Right hindlimb (tissue), 1 donor: ENCODE measurements at places on chromosomes 6 and 20.

- DNase-seq, result no peak
Measured at GRCh38 chr20:14378326-14378725, 40.9 kb upstream of the FLRT3 start.

GRCh38 chr6:80003826-80004172 lies 650 bp upstream of the TTK start:
- no peak for DNase-seq

DNA sequence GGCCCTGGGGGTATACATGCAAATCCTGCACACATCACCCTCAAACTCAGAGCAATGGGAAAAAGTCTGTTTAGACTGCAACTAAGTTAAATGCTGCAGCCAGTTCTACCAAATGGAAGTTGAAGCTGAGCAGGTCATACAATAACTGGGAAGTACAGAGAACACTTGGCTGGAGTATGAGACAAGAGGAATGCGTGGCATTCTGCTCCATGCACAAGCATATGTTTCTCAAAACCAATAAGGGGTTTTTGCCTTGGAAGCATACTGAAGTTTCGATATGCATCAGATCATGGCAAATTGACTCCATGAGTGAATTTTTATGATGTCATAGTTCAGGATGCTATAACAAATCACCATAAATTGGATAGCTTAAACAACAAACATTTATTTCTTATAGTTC lies 193.8 kb downstream of the COL12A1 start:
- no peak for DNase-seq

DNA sequence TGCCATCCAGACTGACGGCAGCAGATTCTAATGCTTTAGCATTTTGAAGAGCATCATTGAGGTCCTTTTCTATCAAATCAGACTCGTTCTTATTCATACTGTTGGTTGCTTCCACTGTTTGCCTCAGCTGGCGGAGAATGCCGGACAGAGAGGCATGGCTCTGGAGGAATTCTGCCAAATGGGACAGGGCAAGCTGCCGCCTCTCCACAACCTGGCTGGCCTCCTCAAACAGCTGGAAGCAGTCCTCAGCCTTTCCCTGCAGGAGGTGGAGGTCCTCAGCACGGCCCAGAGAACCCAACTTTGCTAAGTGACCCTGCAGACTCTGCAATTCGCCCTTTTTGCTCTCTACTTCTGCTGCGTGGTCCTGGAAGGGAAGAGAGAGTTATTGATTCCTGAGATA lies 220.5 kb downstream of the SYNE1 start:
- no peak for DNase-seq

GRCh38 chr6:8219352-8219943 lies 117.1 kb upstream of the EEF1E1 start:
- no peak for DNase-seq

DNA sequence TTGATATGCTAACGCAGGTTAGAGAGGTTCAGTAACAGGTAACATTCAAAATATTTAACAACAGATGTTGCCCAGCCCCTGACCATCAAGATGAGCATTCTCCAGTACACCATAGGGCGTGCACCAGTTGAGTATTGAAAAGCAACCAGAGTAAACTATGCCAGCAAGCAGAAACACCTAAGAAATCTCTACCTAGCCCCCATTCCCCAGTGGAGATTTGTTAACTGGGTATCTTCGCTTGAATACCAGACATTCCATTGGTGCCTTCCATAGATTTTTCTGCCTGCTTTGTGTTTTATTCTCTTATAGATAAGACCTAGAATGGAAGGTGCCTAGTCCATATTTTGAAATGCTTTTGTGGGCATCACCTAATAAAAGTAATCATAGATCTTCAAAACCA lies 623.9 kb downstream of the KIF16B start:
- DNase-seq, result no peak

GRCh38 chr20:12207875-12208274 lies 290.2 kb downstream of the BTBD3 start:
- DNase-seq, result no peak

GRCh38 chr6:37906121-37906520 lies 86.6 kb downstream of the ZFAND3 start:
- DNase-seq, result no peak

DNA sequence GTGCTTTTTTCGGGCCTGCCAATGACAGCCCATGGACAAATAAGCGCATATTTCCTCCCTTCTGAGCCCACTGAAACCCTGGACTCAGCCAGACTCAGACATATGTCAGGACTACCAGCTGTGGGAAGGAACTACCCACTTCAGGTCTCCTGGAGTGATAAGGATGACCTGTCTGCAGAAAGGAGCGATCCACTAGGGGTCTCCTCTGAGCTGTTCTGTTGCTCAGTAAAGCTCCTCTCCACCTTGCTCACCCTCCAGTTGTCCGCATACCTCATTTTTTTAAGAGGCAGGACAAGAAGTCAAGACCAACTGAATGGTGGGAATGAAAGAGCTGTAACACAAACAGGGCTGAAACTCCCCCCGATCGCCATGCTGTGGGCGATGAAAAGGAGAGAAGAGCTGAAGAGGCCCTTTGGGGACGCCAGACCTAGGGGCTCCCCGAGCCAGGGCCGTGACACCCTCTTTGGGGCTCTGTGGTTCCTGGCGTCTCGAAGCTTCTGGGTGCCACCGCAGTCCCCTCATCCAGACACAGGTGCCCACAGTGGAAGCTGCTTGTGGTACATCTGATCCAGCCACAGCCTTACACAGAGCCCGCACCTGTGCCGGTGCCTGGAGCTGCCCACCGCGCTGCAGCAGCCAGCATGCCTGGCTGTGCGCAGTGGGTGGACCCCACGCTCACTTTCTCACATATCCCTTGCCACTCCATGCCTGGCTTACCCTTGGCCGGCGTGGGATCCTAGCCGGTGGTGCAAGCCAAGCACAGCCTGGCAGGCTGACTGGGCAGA lies 68.8 kb downstream of the EYS start:
- no peak for DNase-seq

DNA sequence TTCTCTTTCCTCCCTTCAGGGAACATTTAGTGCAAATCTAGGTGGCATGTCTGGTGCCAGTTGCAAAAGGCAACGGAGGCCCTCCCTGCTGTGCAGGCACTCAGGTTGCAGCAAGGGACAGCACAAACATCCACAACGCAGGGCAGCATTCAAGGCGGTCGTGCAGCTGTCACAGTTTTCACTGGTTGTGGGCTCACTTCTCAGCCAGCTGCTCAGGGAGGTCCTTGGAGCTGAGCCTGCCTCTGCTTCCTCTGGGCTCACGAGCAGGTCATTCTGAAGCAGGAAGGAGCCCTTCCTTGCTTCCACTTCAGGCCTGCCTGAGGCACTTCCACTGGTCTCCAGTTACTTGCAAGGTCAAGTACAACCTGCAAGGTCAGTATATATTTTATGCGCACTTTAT lies 3.8 kb upstream of the NPEPL1 start:
- DNase-seq, result peak; percentile 87

DNA sequence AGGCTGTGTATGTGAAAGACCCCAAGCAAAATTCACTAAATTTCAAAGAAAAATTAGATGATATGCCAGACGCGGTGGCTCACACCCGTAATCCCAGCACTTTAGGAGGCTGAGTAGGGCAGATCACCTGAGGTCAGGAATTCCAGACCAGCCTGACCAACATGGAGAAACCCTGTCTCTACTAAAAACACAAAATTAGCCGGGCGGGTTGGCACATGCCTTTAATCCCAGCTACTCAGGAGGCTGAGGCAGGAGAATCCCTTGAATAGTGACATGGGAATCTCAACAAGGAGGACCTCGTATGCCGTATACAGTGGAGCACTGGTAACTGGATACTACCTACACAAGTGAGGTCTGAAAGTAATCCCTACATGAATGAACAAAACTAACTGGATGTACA lies 92.7 kb upstream of the JARID2 start:
- DNase-seq, result no peak

DNA sequence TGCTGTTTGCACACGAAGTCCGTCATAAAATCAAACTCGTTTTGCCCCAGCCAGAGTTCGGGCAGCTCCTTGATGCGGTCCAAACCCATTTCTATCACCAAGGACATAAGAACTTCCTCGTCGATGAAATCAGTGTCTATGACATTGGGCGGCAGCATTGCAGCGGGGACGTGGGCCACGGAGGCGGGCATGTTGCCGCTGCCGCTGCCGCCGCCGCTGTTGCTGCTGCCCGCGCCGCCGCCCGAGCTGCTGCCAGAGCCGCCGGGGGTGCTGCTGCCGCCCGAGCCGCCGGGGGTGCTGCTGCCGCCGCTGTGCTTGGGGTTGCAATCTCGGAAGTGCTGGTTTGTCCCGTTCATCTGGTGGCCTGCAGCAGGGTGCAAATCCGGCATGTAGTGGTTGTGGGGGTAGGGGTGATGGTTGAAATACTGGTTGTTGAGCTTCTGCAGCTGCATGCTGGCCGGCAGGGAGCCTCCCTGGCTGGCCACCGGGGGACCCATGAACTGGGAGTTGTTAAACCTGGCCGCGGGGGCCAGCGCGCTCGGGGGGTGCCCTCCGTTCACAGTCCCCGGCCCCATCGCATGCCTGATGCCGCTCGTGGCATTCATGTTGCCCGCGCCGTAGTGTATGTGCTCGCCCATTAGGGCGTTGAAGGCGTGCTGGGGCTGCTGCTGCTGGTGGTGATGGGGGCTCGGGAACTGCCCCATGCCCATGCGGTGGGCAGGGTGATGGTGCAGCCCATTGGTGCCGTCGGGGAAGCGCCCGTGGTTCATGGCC lies 1.1 kb downstream of the CITED2 start:
- peak; percentile 80 for DNase-seq

- DNase-seq, result no peak
Measured at GRCh38 chr20:63220696-63221399, 4.9 kb upstream of the YTHDF1 start.

- no peak for DNase-seq
Measured at GRCh38 chr6:86706449-86706848, 230.9 kb upstream of the HTR1E start.

GRCh38 chr20:32319100-32319499 lies 39.0 kb upstream of the ASXL1 start:
- DNase-seq, result no peak

GRCh38 chr6:28383235-28384142 lies 16.1 kb downstream of the ZSCAN12 start:
- DNase-seq, result peak; percentile 86

- DNase-seq, result no peak
Measured at GRCh38 chr20:44494266-44494665, 18.6 kb downstream of the TTPAL start.

GRCh38 chr6:4714961-4715501 lies 61.2 kb upstream of the CDYL start:
- no peak for DNase-seq

GRCh38 chr6:117540670-117541069 lies 58.2 kb downstream of the DCBLD1 start:
- DNase-seq, result no peak

- DNase-seq, result no peak
Measured at GRCh38 chr20:31808481-31808880, 10.7 kb upstream of the MYLK2 start.

- no peak for DNase-seq
Measured at GRCh38 chr6:96014846-96015517, 792 bp upstream of the FUT9 start.

- no peak for DNase-seq
Measured at GRCh38 chr6:9205645-9206044, 770.3 kb upstream of the SLC35B3 start.

GRCh38 chr6:138772596-138773176 lies 883 bp upstream of the CCDC28A start:
- DNase-seq, result no peak

GRCh38 chr6:1316489-1316971 lies 4.6 kb downstream of the FOXQ1 start:
- peak; percentile 35 for DNase-seq

GRCh38 chr6:9292975-9293374 lies 857.6 kb upstream of the SLC35B3 start:
- DNase-seq, result no peak

DNA sequence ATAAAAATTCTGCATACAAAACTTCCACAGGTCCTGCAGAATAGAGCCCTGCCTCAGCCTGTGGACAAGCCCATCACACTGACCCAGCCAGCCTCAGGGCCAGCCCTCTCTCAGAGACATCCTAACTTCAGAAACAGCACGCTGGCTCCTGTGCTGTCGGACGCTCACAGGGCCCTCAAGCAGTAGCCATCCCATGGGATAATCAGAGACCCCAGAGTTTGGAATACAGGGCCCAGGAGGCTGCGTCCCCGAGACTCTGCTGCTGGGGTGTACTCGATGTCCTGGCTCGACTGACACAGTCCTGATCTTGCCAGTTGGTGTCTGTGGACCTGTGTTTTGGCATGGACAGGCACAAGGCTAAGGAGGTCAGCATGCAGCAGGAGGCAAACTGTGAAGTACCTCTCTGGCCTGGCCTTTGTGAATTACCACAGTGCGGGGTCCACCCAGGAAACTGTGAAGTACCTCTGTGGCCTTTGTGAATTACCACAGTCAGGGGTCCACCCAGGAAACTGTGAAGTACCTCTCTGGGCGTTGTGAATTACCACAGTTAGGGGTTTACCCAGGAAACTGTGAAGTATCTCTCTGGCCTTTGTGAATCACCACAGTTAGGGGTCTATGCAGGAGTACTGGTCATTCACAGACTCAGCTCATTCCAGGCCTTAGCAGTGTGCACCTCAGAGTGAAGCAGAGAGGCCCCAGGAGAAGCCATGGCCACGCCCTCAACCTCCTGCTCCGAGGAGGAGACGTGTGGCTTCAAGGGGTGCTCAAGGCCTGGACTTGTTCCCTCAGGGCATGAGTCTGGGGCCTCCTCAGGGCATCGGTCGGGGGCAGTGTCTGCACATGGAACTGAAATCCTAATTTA lies 212.4 kb downstream of the SYNDIG1 start:
- DNase-seq, result peak; percentile 12

DNA sequence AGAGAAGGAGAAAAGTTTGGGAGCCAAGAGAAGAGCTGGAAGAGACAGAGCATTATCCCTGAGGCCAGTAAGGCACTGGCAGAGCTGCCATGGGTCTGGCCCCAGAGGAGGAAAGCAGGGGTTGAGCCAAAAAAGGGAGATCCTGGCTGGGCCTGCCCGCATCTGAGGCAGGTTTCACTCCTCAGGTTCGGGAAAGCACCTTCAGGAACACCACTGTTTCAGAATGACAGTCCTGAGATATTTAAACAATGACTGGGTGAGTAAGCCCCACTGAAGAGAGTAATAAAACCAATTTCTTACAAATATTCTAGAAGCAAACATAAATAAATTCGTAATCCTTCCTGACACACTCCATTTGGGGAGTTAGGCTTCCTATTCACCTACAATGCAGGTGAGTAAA lies 152.2 kb downstream of the BACH2 start:
- DNase-seq, result no peak

GRCh38 chr6:94478133-94479005 lies 1059.0 kb upstream of the EPHA7 start:
- no peak for DNase-seq

- DNase-seq, result no peak
Measured at GRCh38 chr6:3525915-3526314, 69.1 kb upstream of the SLC22A23 start.

DNA sequence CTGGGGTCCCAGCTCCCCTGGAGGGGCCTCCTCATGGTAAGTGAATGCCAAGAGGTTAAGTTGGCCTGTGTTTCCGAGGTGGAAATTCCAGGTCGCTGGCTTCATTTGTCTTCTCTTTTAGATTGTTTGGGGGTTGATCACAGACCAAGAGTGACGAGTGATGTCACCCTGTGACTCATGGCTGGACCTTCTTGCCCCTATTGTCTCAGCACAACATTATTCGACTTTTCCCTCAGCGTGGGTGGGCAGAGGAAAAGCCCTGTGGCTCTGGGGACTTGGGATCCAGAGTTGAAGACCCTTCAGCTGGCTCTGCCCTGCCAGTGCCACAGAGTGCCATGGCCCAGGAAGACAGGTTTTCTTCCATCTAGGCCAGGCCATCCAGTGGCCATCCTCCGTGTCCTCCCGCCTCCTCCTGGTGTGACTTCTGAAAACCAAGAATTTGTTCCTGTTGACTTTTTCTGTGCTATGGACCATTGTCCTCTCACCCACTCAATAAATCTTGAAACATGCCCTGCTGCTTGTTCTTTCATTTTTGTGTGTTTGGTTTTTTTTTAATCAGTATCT lies 15.4 kb upstream of the SNHG17 start:
- no peak for DNase-seq
